ENCODE measurements at places on chromosomes 16 and 17. TPM values are rescaled to one million over a fixed set of nuclear protein-coding genes. Genes with fewer than 3 reads are reported as not detected.

- no peak for DNase-seq
Measured at GRCh38 chr16:57993438-57993837, 7.0 kb downstream of the ZNF319 start.

DNA sequence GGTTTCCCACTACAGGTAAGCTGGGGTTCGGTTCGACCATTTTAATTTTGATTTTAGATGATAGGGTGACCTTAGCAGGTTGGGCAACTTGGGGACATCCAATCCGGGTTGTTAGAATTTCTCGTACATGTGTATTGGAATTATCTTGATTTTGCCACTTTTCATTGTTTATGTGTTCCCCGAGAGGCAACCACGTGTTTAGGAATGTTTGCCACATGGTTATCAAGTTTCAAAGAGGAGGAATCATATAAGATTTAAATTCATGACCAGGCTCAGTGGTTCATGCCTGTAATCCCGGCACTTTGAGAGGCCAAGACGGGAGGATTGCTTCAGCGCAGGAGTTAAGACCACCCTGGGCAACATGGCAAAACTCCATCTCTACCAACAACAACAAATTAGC lies 10.0 kb upstream of the SLC47A1 start:
- DNase-seq: no peak

DNA sequence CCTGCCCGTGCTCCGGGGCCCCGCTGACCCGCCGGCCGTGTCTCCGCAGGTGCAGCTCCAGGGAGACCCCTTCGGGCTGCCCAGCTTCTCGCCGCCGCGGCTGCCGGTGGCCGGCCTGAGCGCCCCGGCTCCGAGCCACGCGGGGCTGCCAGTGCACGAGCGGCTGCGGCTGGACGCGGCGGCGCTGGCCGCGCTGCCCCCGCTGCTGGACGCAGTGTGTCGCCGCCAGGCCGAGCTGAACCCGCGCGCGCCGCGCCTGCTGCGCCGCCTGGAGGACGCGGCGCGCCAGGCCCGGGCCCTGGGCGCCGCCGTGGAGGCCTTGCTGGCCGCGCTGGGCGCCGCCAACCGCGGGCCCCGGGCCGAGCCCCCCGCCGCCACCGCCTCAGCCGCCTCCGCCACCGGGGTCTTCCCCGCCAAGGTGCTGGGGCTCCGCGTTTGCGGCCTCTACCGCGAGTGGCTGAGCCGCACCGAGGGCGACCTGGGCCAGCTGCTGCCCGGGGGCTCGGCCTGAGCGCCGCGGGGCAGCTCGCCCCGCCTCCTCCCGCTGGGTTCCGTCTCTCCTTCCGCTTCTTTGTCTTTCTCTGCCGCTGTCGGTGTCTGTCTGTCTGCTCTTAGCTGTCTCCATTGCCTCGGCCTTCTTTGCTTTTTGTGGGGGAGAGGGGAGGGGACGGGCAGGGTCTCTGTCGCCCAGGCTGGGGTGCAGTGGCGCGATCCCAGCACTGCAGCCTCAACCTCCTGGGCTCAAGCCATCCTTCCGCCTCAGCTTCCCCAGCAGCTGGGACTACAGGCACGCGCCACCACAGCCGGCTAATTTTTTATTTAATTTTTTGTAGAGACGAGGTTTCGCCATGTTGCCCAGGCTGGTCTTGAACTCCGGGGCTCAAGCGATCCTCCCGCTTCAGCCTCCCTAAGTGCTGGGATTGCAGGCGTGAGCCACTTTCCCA lies 5.9 kb downstream of the CTF1 start:
- DNase-seq: peak; percentile 54

- no peak for DNase-seq
Measured at GRCh38 chr17:3989041-3989886, 25.0 kb upstream of the ATP2A3 start.

GRCh38 chr16:13041646-13042290 lies 140.4 kb downstream of the SHISA9 start:
- DNase-seq: no peak

DNA sequence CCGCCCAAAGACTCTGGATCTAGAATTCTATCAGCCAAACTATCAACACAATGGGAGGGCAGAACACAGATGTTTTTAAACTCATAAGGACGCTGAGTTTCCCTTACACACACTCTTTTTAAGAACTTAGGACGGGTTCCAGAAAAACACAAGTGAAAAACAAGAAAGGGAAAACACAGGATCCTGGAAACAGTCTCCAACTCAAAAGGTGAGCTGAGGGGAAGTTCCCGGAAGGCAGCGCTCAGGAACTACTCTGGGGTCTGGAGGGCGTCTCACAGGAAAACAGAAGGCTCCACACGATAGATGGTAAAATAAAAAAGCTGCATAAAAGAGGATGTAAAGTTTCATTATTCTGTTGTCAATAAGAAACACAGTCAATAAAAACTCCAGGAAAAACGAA lies 80.2 kb upstream of the DOC2B start:
- DNase-seq: no peak

DNA sequence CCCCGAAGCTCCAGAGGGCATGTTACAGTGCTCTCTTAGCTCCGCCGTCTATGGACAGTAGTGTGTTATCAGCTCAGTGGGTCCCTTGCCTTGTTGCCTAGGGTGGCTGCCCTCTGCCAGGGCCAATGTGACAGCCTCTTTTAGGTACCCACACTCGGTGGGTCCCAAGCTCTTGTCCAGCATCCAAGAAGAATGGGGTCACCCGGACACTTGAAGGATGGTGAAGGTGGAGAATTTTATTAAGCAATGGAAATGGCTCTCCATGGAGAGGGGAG lies 57.0 kb downstream of the RNF213 start:
- no peak for DNase-seq

GRCh38 chr17:50354198-50354597 lies 8.3 kb downstream of the XYLT2 start:
- DNase-seq: no peak

DNA sequence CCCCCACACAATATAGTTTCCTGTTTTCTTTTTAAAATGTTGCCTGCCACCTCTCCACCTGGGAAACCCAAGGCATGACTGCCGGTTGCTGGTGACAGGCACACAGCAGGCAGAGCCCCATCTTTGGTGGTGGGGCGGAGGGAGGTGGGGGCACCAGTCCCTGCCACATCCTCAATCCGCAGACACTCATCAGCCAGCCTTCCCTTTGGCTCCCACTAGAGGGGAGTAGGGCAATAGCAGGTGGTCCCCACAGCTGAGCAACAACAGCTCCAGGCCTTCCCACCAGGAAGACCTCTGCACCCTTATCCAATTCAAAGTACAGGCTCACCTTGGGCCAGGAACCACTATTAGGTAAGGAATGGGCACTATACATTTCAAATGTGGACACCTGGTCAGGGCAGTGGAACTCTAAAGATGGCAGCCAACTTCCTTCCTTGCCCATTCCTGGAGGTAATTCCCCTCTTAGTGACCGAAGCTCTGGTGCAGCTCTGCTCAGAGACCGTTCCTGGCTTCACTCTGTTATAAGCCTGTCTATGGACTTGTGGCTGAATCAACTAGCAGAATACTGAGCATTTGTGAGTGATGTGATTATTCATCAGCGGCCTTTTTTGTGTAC lies 13.9 kb downstream of the RECQL5 start:
- no peak for DNase-seq

DNA sequence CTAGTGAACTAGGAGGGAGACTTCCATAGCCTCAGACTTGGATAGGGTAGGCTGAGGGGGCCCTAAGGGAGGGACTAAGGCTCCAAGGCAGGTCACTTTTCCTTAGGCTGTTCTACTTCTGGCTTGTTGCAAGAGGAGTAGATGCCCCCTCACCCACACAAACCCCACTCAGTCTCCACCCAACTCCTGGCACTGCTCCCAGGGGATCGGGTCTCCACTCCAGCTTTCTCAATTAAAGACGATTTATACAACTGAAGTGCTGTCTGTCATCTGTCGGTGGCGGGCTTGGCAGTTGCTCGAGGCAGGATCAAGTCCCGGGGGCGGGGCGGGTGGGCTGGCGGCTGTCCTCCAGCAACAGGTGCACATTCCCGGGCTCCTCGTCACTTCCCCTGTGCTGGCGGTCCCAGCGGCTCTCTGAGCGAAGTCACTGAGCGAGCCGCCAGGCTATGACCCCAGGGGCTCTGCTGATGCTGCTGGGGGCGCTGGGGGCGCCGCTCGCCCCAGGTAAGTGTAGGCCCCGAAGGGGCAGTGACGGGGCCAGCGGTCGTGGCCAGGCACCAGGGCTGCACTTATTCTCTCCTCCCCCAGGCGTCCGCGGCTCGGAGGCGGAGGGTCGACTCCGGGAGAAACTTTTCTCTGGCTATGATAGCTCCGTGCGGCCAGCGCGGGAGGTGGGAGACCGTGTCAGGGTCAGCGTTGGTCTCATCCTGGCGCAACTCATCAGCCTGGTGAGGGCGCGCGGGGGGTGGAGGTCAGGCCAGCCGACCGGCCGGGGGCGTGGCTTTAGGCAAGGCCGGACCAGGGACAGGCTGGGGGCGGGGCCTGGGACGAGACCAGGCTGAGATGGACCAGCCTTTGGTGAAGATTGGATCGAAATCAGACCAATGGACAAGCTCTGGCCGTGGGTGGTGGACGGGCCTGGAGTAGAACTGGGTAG lies at the start of gene CHRNB1:
CHRNB1 (plus strand) TSS at position 380 of the 937 bp plus-strand sequence; CDS start at position 447, 67 bp downstream.
- DNase-seq: no peak

DNA sequence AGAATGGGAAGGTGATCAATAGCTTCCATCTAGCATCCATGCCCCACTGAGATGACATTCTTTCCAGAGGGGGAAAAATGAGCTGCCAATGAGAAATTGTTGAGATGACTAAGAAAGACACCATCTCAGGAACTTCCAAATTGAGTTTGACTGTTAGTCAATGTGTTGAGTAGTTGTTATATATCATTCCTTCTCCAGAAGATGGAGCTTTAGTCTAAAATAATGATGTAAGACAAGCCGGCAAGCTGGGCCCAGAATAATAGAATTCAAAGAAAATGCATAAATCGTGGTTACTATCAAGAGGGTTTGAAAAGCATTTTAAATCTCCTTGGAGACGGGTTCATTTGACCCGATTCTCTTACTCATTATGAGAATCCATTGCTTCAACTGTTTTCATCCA lies 71.0 kb upstream of the ATF7IP2 start:
- DNase-seq: no peak

- no peak for DNase-seq
Measured at GRCh38 chr17:61822326-61823285, 40.7 kb downstream of the BRIP1 start.

GRCh38 chr16:51048544-51048943 lies 102.5 kb downstream of the SALL1 start:
- no peak for DNase-seq

- DNase-seq: no peak
Measured at GRCh38 chr16:69037373-69038160, 67.9 kb upstream of the HAS3 start.

- no peak for DNase-seq
Measured at GRCh38 chr17:37107406-37108083, 158.8 kb downstream of the AATF start.

- DNase-seq: no peak
Measured at GRCh38 chr17:73091770-73092522, 542 bp downstream of the SLC39A11 start.

- no peak for DNase-seq
Measured at GRCh38 chr17:60510031-60510430, 16.0 kb downstream of the APPBP2 start.

DNA sequence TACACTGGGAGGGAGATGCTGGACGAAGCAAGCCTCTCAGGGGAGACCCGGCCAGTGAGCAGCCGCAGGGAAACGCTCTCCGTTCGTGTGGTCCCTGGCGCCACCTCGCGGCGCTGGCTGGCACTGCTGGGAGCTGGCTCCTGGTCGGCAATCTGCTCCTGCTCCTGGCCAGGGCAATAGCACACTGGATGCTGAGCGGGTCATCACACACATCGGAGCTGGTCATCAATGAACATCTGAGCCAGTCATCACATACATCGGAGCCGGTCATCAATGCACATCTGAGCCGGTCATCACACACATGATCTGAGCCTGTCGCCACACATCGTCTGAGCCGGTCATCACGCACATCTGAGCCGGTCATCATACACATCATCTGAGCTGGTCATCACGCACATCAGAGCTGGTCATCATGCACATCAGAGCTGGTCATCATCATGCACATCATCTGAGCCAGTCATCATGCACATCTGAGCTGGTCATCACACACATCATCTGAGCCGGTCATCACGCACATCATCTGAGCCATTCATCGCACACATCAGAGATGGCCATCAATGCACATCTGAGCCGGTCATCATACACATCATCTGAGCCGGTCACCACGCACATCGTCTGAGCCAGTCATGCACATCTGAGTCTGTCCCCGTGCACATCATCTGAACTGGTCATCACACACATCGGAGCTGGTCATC lies 217.3 kb downstream of the RBFOX3 start:
- DNase-seq: peak; percentile 43

DNA sequence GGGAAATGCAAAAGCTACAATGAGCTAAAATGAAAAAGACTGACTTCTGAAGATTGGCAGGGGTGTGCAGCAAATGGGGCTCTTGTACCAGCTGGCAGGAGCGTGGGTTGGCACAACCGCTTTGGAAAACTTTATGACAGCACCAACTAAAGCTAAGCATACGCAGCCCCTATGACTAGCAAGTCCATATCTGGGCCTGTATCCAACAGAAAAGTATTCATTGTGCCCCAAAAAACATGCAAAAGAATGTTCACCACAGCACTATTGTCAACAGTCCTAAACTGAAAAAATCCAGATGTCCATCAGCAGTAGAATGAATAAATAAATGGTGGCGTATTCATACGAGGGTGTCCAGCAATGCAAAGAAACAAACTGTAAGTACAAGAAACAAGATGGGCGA lies 22.6 kb upstream of the ITGA3 start:
- DNase-seq: no peak

DNA sequence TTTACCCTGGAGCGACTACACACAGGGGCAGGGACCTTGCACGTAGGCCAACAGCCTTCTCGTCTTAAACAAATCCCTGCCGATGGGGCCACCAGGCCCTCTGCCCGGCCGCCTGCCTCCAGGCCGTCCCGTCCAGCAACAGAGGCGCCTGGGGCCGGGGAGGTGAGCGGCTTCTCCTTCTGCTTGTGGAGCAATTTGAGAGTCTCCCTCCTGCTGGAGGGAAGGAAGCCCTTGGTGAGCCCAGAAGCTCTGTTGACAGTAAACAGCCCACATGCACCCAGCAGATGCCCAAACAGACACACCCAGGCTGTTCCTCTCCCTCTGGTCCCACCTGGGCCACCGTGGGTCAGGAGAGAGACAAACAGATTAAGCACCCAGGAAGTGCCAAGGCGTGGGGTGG lies 8.1 kb downstream of the SLC43A2 start:
- DNase-seq: no peak

The BRICD5 gene
- total RNA-seq: 24.7 TPM

The TLCD1 gene
- 9.5 TPM for total RNA-seq

The BAIAP3 gene
- 0.18 TPM for total RNA-seq

The KRTAP1-5 gene
- total RNA-seq: not detected

The PTGES3L gene
- total RNA-seq: 1.6 TPM

The KRTAP4-1 gene
- total RNA-seq: not detected

The KREMEN2 gene
- 0.18 TPM for total RNA-seq

The GGT6 gene
- total RNA-seq: not detected

The ASGR1 gene
- total RNA-seq: 1.1 TPM

The ACSM2B gene
- total RNA-seq: not detected

The PSMB3 gene
- 349 TPM for total RNA-seq

The ABCC12 gene
- total RNA-seq: not detected

The ACSM5 gene
- total RNA-seq: not detected

The NOG gene
- not detected for total RNA-seq

The SLC38A10 gene
- total RNA-seq: 99.7 TPM

The MYLK3 gene
- 0.44 TPM for total RNA-seq
